Naive thymus-derived CD8-positive, alpha-beta T cell (primary cell): ENCODE measurements at places on chromosomes 6 and 20.

- no peak for DNase-seq
Observed at GRCh38 chr6:5084360-5084780, 771 bp upstream of the PPP1R3G start.

DNA sequence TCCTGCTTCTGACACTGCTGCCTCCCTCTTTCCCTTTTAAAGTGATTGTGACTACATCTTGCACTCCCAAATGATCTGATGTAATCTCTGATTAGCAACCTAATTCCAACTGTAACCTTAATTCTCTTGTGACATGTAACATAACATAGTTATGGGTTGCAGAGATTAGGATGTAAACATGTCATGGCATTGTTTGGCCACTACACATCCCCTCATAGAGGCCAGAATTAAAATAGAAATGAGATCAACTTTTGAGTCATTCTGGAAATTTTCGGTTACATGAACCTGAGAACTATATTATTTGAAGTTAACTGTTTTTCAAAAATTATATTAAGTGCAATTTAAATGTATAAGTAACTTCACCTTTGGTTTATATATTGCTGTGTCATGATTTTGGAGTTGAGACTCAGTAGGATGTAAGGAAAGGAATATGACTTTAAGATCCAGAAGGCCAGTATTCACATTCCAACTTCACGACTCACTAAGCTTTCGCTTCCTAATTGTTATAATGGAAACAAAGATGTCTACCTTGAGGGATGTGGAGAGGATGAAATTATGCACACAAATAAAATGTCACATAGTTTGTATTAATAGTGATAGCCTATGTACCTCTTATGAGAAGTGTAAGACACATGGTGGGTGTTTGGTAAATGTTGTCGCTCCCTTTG, 611.9 kb upstream of the MAP3K7 start:
- DNase-seq = no peak

- no peak for DNase-seq
Observed at GRCh38 chr6:129289442-129289841, 406.5 kb downstream of the LAMA2 start.

GRCh38 chr20:4490045-4490444, 231.7 kb upstream of the PRND start:
- no peak for DNase-seq

- DNase-seq = no peak
Observed at GRCh38 chr20:38447931-38448675, 13.0 kb upstream of the SNHG17 start.

- no peak for DNase-seq
Observed at GRCh38 chr20:44362466-44362940, 7.0 kb downstream of the HNF4A start.

- DNase-seq = no peak
Observed at GRCh38 chr6:30091577-30092381, 16.2 kb upstream of the RNF39 start.

GRCh38 chr6:84172574-84172973, 54.9 kb downstream of the CEP162 start:
- DNase-seq = no peak

GRCh38 chr6:56328728-56329090, 81.3 kb upstream of the COL21A1 start:
- DNase-seq = no peak

DNA sequence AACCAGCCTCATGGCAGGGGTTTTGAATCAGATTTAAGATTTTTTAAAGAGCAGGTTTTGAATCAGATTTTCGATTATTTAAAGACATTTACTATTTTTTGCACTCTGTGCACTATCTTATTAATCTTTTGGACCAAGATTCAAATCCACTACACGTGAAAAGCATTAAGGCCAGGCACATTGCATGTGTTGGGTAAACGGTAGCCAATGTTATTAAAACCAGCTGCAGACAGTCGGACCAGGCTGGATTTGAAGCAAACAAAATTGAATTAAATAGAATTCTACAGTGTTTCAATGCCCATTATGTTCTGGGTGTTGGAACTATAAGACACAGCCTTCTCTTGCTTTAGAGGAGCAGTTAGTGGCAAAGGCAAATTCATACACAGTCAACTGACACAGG, 7.7 kb downstream of the HLA-DOA start:
- DNase-seq = no peak

- no peak for DNase-seq
Observed at GRCh38 chr6:133341607-133342158, 100.5 kb downstream of the EYA4 start.

DNA sequence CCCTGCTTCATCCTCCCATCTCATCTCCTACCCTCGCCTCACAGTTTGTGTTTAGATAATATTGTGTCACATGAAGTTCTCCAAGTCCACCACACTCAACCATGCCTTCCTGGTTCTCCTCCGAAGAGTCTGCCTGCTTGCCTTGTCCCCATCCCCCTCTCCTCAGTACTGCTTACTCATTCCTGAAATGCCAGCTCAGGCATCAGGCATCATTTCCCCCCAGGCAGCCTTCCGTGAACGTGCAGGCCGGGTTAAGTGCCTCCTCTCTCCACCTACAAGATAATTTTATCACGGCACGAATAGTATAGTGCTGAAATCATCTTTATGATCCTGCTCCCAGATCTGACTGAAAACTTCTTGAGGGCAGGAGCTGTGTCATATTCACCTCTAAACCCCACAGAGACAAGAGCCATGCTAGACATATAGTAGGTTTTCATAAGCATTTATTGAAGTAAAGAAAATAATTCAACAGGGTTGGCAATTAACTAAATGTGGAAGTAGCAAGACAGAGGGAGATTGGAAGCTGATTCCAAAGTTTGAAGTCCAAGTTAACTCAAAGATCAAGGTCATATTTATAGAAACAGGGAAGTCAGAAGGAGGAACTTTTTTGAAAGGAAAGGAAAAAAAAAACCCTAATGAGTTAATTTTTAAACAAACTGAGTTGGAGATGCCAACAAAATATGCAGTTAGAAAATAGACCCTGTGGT, 48.7 kb upstream of the BMP2 start:
- DNase-seq = no peak

DNA sequence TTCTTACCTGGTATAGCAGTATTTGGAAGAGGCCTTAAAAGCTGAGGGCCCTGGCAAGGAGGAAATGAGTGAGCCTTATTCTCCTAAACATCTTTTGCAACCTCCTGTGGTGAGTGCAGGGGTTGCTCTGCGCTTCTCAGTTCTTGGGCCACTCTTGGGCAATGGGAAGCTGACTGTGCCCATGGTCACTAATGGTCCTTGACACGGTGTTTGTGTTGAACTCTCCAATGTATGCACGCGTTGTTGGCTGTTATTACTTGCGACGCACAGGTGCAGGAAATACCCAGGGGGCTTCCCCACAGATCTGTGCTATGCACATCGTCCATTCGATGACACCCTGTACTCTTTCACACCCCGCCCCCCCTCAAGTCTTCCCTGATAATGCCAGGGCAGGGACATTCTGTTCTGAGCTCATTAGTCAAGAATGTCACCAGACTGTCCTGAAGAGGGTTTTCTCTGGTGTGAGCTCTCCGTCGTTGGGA, 79.7 kb downstream of the EDN1 start:
- DNase-seq = no peak

- DNase-seq = no peak
Observed at GRCh38 chr6:46626228-46626909, 26.2 kb downstream of the CYP39A1 start.
